Fibroblast of upper back skin (primary cell): ENCODE measurements at places on chromosomes 6 and 20.
A peak's percentile ranks its signal among the peaks of the same experiment; 100 is the strongest.

DNA sequence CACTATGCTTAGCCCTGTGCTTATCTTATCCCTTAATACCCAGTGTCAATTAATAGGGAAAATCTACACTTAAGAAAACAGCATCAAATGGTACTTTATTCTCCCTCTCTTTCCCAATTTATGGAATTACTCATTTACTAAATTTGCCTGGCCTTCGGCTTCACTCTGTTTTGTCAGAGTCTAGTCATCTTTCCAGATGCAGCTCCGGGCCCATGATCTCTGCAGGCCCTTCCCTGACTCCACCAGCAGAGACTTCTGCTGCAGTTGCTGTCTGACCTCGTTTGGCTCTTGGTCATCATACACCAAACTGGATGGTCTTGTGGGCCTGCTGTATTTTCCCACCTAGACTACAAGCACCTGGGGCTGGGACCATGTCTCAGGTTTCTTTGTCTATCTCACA lies 27.4 kb downstream of the MRS2 start:
- no peak for DNase-seq

DNA sequence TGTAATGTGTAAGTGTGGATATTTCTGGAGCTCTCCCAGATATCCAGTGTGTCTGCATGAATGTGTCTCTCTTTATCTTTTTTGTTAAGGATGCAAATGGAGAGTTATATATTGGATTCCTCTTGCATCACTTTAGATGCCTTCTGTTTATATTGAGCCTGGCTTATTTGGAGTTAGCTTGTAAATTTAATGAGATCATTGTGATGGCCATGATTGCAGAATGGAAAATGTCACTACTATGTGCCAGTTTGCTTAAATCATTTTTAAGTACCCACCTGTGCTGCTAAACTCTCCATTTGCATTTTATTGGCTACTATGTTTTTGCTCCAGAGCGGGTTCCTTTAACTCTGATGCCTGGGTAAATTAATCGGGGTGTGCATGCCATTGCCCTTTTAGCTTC lies 334.8 kb downstream of the UTRN start:
- peak; percentile 14 for DNase-seq

GRCh38 chr20:17966432-17967310 lies 1.9 kb downstream of the SNX5 start:
- peak; percentile 50 for DNase-seq

DNA sequence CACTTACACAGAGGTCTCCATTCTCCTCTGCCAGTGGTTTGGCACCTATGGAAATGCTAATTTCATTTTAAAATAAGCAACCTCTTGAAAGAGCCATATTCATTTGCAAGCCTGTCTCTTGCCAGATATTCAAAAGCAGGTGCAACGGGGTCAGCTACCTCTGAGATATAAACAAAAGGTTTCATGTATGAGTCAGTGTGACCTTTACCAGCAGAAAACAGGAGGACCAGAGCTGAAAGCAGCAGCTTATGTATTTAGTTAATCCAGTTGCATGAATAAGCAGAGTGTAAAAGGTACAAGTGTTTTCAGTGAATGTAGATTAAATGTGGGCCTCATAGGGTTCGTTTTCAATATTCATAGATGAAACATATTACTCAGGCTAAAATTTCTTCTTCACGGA lies 56.0 kb downstream of the TENT5A start:
- DNase-seq: no peak

DNA sequence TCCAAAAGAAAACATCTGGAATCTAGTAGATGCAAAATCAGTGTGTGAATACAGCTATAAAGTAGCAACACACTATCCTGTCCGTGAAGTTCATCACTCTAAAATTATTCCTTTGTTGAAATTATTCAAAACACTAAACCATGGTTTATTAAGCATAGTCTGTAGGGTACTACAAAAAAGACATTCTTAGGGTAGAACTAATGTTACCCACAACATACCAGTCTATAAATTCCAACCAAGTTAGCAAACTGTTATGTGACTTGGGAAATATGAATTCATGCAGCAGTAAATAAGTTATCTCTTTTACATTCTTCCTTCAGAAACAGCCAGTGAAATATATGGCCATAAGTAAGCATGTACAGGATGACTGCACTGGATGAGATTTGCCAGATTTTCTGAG lies 580.3 kb upstream of the ADGRB3 start:
- peak; percentile 46 for DNase-seq

DNA sequence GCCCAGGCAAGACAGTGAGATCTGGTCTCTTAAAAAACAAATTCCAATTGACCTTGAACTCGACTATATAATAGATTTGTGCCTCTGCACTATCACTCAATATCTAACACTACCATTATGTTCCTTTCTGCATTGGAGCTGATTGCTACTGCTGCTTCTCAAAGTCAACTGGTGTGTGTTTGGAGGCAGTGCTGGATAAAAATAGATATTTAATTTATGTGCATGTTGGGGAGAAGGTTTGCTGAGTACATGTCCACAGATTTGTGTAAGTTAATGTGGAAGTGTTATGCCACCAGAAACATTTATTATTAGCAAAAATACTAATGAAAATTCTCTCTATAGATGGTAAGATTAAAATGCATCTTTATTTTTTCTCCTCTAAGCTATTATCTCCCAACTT lies 39.5 kb downstream of the ATP9A start:
- no peak for DNase-seq

GRCh38 chr6:28312939-28313338 lies 23.0 kb downstream of the ZSCAN31 start:
- no peak for DNase-seq

- DNase-seq: no peak
Measured at GRCh38 chr6:32830017-32830416, 8.5 kb downstream of the TAP2 start.

DNA sequence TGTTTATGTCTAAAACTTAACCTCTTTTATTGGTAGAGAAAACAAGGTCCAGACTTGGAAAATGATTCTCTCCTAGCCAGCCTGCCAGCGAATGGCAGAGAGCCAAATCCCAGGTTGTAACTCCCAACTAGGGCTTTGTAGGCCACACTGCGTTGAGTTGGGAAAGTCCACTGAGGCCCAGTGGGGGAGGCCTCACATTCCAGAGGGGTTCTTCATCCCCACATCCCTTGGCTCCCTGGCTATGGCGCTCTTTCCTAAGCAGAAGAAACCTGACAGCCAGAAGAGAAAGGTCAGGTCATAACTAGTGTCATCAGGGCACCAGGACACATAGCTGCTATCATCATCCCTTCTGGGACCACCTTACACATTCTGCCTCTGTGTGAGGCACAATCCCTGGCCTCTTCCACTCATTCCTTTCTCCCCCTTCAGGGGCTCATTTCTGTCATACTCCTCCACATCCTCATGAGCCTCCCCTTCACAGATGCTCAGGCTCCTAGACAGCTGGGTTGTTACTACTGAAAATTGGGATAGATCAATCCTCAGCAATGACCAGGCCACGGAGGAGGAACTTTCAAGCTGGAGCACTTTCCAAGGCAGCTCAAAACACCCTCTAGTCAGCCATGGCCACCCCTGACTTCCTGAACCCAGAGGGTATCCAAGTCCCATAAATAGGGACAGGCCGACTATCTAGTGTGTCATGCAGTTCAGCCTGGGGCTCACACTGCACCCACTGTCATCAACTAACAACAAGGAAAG lies 48.6 kb downstream of the TCP11 start:
- DNase-seq: peak; percentile 86

GRCh38 chr6:3940703-3941102 lies 91.5 kb downstream of the FAM50B start:
- no peak for DNase-seq

DNA sequence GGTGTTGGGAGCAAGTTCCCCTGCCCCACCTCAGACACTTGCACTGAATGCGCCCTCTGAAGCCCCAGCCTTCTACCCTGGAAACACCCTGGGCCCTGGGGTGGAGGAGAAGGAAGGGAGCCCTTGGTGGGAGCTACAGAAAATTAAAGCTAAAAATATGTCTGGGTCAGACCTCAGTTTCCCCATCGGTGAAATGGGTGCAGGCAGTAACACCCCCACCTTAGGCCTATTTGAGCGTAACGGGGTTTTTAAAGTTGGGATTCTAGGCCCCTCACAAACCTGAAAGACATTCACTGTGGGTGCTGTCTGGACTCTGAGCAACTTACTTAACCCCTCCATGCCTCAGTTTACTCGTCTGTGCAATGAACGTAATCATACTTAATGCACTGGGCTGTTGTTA lies 19.3 kb upstream of the CDH22 start:
- DNase-seq: no peak

DNA sequence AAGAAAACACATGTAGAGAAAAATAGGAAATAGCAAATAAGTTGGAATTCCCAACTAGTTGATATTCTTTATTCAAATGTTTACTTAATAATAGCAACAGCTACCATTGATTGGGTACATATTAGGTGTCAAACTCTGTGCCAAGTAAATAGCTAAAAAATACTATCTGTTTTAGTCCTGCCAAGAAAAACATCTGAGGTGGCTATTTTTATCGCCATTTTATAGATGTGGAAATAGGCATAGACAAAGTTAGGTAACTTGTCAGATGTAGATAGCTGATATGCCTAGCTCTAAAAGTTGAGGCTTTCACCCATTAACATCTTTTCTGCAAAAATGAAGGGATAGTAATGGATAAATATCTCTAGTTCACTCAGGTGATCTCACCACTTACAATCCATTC lies 549.2 kb upstream of the ID4 start:
- no peak for DNase-seq

- no peak for DNase-seq
Measured at GRCh38 chr6:45430590-45431202, 53.0 kb upstream of the SUPT3H start.

DNA sequence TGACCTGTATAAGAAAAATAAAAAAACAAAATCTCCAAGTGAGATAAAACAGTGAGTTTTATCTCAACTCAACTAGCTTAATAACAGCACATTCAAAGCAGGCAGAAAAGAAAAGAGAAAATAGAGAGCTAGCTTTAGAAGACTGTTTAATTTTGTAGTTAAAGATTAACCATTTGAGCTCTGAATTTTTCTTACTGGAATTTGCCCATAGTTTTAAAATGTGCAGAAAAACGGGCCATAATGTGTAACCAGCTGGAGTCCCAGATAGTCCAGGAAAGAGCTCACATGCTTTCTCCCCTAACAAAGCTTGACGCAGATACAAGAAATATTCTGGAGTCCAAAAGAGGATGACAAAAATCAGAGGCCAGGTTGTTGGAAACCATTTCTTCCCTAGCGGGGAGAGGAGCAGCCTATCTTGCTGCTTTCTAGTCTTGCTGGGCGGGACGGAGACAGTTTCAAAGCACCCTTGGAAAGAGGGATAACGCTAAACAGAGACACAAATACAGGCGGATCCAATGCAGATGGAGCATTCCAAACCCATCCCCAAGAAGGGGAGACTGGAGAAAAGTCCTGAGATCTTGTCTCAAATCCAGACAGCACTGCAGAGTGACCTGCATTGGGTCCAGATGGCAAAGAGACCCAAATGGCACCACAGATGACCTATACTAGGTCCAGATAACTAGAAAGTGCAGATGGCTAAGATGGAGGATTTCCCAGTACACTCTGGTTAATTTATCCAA lies 16.1 kb downstream of the TTK start:
- DNase-seq: no peak
